NCI-H2029 treated with DMSO at 0.1 percent for 48 hours (cell line): ENCODE measurements at places on chromosomes 16 and 17.

DNA sequence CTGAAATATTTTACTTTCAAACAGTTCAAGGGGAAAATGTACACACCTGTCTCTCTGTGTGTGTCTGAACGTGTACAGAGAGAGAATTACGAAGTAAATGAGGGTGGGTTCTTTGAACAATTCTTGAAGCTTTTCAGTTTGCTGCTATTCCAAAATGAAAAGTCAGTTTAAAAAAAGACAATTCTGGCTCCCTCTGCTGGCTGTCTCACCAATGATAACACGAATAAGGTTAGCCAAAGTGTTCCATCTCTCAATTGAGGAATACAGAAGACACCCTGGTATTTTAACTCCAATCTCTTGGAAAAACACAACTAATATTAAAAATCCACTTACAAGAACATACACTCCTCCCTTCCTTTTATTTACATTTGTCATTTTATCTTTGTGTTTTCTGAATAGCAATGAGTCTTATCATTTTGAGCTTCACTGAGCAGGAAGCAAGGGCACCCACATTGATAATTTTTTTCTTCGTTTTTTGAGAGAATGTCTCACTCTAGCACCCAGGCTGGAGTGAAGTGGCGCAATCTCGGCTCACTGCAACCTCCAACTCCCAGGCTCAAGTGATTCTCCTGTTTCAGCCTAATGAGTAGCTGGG is 20.5 kb downstream of the EFTUD2 start:
- no peak for DNase-seq

GRCh38 chr17:2397247-2398171 is 3.4 kb downstream of the MNT start:
- no peak for DNase-seq

- peak; percentile 64 for DNase-seq
These were observed 3.6 kb downstream of the COG1 start for GRCh38 chr17:73196500-73196899.

- no peak for DNase-seq
These were observed 47.4 kb upstream of the SMURF2 start for GRCh38 chr17:64709481-64709880.

GRCh38 chr16:85169333-85170065 is 57.2 kb upstream of the CIBAR2 start:
- no peak for DNase-seq

- DNase-seq: no peak
These were observed 40.2 kb upstream of the PLCG2 start for GRCh38 chr16:81738783-81739496.

- no peak for DNase-seq
These were observed 61.3 kb downstream of the NKD1 start for GRCh38 chr16:50609471-50609870.

- DNase-seq: no peak
These were observed 2277.1 kb downstream of the TP53TG3F start for GRCh38 chr16:35736546-35736945.

DNA sequence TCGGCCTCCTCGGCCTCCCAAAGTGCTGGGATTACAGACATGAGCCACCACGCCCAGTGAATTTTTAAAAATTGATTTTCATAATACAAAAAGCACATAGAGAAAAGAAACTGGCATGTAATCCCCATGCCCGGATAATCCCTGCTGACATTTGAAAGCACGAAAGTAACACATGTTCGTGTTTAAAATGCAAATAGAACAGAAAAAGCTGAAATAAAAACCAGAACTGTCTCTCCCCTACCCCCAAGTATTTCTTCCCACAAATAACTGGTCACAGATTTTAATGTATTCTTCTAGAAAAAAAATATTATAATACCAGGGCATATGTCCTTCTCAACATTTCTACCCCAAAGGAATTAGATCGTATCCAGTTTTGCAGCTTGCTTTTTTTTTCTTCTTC is 222.9 kb downstream of the SLC39A11 start:
- no peak for DNase-seq

DNA sequence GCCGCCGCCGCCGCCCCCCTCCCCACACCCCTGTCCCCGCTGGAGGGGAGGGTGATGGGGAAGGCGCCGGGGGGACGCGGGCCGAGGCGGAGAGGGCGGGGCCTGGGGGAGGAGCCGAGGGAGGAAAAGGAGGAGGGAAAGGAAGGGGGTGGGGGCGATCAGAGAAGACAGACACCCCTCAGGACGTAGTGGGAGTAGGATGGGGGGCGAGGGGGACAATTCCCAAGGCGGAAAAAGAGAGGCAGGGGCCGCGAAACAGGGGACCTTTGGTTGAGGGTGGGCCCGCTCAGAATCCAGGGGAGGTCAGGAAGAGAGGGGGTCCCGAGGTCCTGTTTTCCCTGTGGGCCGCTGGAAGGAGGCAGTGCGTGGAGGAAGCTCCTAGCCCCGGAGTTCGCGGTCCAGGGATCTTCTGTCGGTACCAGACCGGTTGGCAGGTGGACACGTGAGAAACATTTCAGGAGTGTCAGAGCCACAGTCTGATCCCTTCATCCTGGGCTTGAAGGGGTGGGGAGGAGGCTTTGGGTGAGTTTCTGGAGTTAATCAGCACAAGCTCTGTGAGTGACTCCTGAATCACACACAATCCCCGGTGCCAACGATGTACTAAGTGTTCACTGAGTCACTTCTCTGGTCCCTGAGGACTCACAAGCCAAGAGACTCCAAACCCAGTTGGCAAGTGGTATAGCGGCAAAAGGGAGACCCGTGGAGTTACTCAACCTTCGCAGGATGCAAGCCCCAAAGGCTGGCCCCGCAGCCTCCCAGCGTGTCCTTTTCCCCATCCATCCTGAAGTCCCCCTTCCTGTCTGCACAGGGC is at the start of gene XYLT1:
Gene XYLT1, minus strand, starts transcription at position 53 of the 811 bp plus-strand sequence. CDS start 164 bp downstream, outside the sequence.
- no peak for DNase-seq

DNA sequence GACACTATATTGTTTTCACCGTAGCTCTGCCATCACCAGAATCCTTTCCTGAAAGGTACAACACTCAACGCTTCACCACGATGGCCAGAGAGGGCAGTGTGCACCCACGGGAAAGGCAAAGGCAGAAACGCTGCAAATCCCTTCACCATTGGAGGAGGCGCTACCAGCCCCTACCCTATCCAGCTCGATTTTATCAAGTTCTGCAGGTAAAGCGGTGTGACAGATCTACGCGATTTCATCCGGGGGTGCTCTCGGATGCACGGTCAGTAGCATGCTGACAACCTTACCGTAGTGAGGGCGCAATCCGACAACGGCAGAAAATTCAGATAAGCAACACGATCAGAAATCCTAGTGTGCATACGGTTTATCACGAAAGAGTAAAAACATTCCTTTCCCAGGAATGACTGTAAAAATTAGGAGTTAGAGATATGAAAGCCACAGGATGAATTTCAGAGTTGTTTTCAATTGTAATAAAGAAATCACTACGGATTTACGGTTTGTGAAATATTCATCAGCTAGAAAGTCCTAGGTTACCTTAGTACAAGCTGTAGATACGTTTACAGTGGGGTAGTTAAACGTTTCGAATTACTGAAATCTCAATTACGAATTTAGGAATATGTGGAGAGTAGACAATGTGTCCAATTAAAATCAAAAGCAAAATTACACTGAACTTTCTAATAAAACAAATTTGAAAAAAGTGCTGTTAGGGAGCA is 1.8 kb downstream of the NETO2 start:
- peak; percentile 52 for DNase-seq

- no peak for DNase-seq
These were observed 84.1 kb upstream of the DNAJA2 start for GRCh38 chr16:47057630-47057993.

- no peak for DNase-seq
These were observed 27.3 kb downstream of the HIC1 start for GRCh38 chr17:2082003-2082781.

DNA sequence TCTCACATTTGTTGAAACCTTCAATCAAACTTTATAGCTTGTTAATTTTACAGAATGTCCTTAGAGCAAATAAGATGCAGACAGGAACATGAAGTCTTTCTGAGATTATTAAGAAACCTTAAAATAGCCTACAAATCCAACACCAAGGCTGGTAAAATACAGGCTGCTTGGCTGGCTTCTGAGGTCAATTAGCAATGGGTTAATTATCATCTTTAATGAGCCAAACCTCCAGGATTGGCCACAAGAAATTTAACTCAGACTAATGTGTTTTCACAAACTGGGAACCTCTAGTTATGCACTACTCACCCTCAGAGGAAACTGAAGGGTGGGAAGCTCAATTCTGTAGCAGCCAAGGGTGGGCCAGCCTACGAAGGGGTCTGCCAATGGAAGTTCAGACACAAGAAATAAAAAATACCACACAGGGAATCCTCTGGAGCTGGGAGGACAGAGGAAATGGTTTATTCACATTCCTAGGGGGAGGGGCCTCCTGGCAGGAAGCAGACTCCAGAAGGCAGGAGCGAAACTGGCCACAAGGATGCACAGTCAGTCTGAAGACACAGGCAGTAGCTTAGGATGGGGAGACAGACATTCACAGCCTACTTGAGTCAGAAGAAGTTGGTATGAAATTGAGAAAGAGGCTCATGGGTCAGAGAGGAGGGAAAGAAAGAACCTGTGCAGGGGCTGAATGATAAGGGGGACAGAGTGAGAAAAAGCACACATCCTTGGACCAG is 36.1 kb downstream of the HIC1 start:
- no peak for DNase-seq

DNA sequence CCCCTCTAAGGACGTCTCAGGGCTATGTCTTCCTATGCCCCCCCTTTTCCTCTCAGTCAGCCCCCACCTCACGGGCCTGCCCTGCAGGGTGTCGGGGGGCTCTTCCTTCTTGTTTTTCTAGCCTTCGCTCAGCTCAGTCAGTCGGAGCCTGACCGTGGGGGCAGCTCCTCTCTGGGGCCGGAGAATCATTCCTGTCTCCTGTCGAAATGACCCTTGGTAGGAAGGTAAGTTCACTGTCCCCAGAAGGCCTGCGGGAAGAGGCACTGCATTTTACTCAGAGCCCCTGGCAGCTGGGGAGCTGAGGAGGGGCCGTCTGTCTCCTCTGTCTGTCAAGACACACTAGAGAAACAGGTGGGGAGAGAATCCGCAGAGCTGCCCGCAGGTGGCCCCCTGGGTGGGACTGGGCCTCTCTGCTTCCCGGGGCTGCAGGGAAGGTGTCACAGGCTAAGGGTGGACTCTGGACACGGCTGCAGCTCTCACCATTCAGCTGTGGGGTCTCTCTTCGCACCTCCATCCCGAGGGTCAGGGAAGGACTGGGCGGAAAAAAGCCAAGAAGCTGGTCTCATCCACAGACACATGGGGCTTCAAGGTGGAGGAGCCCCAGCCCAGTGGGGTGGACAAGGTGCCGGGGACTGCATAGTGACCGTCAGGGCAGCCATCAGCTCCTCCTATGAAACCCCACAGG is 112.8 kb upstream of the TNRC6C start:
- DNase-seq: no peak

- DNase-seq: no peak
These were observed 194.4 kb upstream of the TOX3 start for GRCh38 chr16:52741351-52741750.

GRCh38 chr17:43412166-43412565 is 13.4 kb downstream of the ARL4D start:
- no peak for DNase-seq

DNA sequence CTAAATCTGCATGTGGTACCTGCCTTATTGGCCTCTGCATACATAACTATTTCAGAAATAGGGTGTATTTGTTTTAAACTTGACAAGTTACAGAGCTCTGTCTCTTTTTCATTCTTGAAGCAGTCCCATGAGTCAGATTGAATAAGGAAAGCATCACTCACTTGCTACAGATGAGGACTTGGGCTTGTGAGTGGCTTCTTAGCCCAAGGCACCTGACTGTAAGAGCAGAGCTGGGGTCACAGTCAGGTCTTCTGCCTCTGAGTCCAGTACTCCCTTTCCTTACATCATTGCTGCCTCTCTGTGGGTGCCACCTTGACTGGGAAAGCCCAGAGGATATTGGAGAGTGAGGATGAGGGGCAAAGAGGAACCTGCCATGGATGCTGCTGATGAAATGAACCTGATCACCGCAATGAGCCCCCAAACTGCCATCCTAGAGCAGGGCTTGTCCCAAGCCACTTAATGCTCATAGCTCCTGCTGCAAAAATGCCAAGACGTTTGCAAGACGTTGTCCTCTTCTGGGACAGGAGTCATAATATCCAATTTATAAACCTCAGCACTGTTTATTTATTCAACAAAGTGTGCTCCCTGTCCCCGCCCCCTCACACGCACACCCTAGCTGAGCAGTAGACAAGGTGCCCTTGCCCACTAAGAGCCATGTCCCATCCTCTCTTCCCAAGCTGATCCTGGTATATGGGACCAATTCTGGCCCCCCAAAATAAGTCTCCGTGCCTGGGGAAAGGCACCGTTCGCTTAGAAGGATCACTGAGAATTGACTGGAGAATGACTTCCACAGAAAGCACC is 74.1 kb downstream of the CCDC182 start:
- DNase-seq: no peak

DNA sequence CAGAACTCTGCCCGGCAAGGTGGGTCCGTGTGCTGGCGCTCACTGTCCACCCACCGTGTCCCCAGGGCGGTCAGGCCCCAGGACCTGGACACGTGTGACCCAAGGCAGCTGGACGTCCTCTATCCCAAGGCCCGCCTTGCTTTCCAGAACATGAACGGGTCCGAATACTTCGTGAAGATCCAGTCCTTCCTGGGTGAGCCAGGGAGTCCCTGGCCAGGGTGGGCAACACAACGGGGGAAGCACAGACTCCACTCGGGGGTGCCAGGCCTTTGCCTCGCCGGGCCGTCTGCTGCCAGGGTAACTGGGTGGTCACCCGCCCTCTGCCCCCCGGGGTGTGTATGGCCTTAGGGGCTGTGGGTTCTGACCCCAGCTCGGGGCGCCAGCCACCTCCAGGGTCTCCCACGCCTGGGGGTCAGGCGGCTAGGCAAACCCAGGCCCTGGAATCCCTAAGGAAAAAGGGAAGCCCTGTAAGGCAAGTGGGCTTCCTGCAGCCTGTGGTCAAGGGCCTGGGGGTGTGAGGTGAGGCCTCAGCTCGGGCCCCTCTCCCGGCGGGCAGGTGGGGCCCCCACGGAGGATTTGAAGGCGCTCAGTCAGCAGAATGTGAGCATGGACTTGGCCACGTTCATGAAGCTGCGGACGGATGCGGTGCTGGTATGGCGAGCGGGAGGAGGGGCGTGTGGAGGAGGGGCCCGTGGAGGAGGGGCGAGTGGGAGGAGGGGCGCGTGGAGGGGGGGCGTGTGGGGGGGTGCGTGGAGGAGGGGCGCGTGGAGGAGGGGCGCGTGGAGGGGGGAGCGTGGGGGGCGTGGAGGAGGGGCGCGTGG is 6.5 kb downstream of the MSLN start:
- no peak for DNase-seq

- DNase-seq: no peak
These were observed 28.6 kb downstream of the ANKRD40 start for GRCh38 chr17:50679008-50679544.

DNA sequence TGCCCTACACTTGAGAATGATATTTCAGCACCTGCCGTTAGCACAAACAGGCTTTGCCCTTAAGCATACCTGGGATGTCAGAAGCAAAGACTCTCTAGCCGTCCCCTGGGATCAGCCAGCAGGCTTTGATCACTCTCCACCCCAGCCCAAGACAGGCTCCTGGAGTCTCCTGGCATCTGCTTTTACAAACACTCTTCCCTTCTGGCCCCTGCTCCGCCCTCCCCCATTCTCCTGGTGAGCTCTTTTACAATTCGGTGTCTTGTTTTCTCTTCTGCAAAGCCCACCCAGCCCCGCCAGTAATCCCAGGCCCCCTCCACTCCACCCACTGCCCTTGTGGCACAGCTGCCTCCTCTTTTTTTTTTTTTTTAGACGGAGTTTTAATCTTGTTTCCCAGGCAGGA is 50.4 kb downstream of the KATNIP start:
- DNase-seq: no peak

GRCh38 chr17:66448026-66448639 is 145.7 kb downstream of the PRKCA start:
- no peak for DNase-seq
